ENCODE measurements at places on chromosomes 12 and 14.

GRCh38 chr12:61808856-61809255 is 451.3 kb upstream of the USP15 start:
- DNase-seq = no peak

- DNase-seq = no peak
Measured at GRCh38 chr12:88409257-88409656, 171.0 kb downstream of the KITLG start.

GRCh38 chr14:59727073-59727661 is 143.4 kb downstream of the RTN1 start:
- no peak for DNase-seq

DNA sequence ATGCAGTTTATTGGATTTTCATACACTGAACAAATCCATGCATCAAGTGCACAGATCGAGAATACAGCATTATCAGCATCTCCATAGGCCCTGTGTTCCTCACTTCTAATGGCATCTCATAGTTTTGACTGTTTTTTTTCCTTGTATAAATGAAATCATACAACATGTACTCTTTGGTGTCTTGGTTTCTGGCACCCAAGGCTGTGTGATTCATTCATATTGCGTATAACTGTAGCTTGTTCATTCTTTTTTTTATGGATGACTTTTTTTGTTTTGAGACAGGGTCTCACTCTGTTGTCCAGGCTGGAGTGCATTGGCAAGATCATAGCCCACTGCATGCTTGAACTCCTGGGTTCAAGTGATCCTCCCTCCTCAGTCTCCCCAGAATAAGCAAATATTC is 14.3 kb downstream of the RASSF8 start:
- DNase-seq = no peak

- DNase-seq = no peak
Measured at GRCh38 chr12:15265875-15266274, 44.7 kb upstream of the RERG start.

DNA sequence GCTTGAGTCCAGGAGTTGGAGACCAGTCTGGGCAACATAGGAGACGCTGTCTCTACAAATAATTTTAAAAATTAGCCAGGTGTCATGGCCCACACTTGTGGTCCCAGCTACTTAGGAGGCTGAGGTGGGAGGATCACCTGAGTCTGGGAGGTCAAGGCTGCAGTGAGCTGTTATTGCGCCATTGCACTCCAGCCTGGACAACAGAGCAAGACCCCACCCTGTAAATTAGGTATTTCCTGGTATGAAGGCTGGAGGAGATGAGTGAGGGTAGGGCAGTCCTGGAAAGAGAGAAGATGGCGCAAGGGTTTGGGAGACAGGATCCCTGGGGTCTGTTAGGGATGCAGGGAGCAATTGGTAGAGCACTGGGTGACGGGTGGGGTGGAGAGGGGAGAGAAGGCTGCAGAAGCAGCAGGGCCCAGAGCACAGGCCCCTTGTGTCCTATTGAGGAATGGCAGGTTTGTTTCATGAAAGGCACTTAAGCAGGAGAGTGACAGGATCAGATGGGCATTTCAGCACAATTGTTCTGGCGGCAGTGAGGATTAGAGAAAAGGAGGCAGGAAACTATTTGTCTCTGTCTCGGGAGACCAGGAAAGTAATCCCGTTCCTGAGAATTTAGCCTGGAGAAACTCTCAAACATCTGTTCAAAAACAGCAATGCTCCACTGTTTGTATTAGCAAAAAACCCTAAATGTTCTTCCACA is 47.2 kb upstream of the KTN1 start:
- no peak for DNase-seq

- DNase-seq = no peak
Measured at GRCh38 chr12:57592551-57593165, 1.7 kb downstream of the PIP4K2C start.

DNA sequence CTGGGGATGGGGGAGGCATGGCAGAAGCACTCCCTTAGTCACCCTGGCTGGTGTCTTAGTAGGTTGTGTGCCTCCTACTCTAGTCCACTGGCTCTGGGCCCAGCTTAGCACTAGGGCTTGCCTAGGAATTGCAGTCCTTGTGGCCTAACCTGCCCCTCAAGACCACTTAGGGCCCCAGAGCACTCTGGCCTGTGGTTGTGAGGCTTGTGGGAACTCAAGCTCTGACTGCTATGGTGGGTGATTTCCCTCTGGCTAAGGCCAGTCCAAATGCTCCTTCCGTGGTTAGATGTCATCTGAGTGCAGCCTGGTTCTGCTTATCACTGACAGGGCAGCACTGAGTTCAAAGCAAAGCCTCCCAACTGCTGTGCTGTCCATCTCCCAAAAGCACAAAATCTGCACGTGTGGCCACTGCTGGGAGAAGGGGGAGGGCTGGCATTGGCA is 20.2 kb downstream of the FGD4 start:
- DNase-seq = no peak

GRCh38 chr14:99440278-99440677 is 40.4 kb downstream of the SETD3 start:
- DNase-seq = no peak

DNA sequence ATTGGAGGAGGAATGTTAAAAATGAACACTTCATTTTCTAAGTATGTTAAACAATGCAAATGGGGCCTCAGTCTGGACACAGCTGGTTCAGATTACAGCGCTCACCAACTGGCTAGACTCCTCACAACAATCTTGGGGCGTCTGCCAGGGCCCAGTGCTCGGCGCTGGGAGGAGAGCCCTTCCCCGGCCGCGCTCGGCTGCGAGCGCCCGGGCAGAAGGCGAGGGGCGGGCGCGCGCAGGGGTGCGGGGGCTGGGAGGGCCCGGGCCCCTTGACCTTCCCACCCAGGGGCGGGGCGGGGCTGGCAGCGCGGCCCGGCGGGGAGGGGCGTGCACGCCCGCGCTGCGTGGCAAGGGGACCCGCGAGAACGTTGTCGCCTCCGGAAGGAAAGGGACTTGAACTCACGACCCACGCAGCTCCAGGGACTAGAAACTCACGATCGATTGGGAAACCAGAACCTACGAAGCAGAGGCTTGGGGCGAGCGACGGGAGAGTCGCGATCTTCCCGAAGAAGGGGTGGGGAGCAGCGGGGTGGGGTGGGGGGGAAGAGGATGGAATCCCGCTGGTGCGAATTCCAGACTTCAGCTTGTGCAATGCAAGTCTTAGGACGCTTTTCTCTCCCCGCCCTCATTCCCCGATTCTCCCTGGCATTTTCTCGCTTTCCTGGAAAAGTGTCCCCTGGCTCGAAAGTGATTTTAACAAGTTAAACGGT is at the start of gene FBLN5:
Gene FBLN5 (minus strand): TSS at position 220 of the 710 bp plus-strand sequence. CDS start 465 bp downstream, outside the sequence.
- no peak for DNase-seq

DNA sequence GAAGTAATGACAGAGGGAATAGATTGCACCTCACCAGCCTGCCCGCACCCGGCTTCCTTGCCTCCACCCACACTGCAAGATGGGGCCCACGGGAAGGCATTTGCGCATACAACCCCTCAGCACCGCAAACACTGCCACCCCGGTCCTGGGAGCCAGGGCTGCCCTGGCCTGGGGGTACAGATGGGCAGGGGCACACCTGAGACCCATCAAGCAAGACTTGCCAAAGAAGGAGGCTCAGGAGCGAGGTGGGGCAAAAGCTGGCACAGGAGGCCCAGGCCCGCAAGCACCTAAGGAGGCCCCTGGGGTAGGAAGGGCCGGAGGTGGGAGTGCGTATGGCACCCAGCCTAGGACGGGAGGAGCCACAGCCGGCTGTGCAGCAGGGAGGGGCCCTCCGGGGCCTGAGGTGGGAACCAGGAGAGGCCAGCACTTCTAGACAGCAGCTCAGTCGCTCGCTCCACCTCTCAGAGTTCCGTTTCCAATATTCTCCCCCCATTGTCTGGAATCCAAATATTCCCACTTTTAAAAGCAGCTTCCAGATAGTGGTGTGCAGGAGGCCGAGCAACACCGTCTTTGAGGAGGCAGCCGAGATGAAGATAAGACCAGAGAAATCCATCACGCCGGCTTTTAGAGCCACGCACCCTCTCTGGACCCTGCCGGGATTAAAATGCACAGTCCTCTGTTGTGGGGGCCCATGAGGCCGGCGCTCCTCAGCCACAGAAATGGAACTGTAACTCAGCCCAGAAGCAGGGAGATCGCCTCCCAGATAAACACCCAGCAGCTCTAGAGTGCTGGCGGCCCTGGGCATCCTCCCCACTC is 12.2 kb upstream of the C14orf180 start:
- no peak for DNase-seq
